ENCODE measurements at places on chromosomes 6 and 20. TPM values are rescaled to one million over a fixed set of nuclear protein-coding genes. Genes with fewer than 3 reads are reported as not detected.

The AIF1 gene
- total RNA-seq = 245 TPM

The PTPRK gene
- 3.4 TPM for total RNA-seq

The MROH8 gene
- 1.8 TPM for total RNA-seq

The GLP1R gene
- 0.10 TPM for total RNA-seq

The SLC26A8 gene
- 0.10 TPM for total RNA-seq

The OSER1 gene
- 109 TPM for total RNA-seq

Data from mononuclear cell (primary cell).